Keratinocyte (primary cell): ENCODE measurements at places on chromosomes 3 and 15.

DNA sequence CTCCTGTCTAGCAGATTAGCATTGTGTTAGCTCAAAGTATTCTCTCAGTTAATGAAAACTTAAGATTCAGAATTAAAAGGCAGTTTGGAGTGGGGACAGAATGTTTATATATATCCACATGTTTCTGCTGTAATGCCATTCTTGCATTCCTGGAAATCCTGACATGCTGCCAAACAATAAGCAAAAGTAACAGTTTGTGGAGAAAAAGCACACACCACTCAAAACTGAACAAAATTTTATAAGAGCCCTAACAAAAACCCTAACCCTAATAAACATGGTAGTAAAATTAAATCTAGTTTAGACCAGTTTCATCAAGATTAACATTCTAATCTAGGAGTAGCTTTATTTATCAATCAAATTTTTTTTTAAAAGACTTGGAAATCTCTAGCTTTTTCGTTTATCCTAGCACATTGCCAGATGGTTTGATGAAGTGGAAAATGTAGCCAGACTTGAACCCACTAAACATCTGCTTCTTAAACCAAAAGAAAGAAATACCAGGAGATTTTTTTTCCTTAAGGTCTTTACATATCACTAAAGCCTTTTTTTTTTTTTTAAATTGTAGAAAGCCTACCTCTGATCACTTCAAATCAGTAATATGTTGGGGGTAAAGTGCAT, 3.7 kb downstream of the TCAIM start:
- DNase-seq, result no peak

GRCh38 chr3:142027735-142028134, 121.6 kb downstream of the TFDP2 start:
- no peak for DNase-seq

DNA sequence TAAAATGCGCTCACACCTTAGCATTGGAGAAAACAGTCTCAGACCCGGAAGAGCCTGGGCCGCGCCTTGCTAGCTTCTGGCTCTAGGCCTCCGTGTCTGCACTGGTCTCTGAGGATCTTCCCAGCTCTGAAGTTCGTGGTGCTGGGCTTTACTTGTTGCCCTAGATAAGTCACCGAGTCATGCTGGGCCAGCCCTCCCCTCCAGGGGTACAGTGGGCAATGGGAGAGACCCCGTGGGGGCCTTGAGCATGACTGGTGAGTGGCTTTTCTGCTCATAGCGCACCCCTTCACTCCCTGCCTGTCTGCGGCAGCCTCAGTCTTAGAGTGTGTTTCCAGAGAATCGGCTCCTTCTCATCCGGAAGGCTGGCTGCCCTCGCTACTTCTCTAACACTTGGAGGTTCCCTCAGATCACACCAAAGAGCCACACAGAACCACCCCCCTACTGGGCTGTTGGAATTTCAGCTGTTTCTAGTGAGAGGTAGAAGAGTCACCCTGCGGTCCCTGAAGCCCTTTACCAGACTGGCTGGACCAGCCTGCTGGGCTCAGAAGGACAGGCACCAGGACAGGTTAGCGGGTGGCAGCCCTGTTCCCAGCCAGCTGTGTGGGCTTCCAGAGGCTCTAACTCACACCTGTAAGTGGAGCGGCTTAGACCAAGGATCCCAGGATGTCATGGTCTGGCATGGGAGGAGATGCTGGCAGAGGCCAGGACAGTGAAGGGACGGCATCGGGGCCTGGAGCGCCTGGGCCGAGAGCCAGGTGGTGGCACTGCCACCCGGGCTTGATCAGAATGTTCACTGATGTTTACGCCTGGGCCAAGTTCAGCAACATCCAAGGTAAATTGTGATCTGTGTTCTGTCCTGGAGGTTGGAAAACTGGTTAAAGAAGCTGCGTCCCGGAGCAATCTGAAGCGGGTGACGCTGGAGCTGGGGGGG, 17.9 kb downstream of the ALDH1A3 start:
- DNase-seq, result no peak

- DNase-seq, result no peak
Observed at GRCh38 chr3:184801241-184801785, 10.7 kb upstream of the VPS8 start.

DNA sequence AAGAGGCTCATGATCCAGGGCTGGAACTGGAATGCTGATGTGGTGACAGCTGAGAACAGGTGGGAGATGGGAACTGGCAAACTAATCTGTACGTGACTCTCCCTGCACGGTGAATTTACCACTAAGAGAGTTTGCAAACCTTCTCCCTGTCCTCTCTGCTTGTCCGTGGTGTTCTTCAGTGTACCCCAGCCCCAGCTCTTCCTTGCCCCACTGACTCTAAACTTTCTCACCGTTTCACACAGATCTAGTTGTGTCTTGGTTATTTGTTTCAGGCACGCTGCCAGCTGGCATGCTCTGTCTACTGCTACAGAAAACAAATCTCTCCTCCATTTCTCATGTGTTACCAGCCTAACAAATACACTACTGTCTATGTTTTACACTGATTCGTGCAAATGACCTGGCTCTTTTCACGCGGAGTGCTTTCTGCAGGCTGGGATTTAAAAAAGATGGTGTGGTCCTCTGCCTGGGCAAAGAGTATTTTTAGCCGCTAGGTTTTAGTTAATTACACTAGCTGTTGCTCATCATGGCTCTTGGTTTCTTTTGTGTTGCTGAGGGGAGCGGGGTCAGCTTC, 192.7 kb upstream of the LRIG1 start:
- DNase-seq, result no peak

GRCh38 chr3:44939581-44940036, 36.4 kb downstream of the ZDHHC3 start:
- no peak for DNase-seq

- DNase-seq, result no peak
Observed at GRCh38 chr3:58243976-58244585, 6.5 kb downstream of the ABHD6 start.

DNA sequence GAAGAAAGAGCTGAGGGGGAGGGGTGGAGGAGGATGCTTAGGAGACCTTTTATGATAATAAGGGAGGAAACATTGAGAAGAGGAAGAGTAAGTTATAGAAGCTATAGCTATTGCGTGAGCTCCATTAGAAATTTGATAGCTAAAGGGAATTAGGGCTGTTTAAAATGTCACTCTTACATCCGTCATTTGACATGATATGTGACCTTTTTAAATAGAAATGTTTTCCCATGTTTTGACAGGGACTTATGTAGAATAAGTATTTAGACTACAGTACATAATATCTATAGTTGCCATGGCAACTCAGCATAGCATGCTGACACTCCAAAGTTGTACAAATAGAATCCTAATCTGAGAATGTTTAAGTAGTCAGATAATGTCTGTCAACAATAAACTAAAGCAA, 19.2 kb downstream of the RAD51 start:
- no peak for DNase-seq

GRCh38 chr3:102224171-102224570, 210.6 kb upstream of the ZPLD1 start:
- no peak for DNase-seq

GRCh38 chr3:192899540-192899982, 18.1 kb downstream of the MB21D2 start:
- no peak for DNase-seq

DNA sequence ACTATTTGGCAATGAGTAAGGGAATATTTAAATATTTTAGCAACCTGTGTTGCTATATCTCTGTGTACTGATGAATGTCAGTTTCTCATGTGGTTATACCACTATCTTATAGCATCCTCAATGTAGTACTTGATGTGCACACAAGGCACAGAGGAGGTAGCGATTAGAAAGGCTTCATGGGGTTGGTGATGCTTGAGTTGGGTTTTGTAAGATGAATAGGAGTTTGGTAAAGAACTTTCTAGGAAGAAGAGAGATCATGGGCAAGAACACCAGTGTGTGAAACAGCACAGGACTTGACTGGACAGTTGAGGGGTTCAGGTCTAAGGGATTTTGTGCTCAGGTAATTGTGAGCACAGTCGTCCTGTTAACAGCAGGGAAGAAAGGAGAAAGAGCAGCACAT, 38.1 kb downstream of the LPP start:
- DNase-seq, result no peak

DNA sequence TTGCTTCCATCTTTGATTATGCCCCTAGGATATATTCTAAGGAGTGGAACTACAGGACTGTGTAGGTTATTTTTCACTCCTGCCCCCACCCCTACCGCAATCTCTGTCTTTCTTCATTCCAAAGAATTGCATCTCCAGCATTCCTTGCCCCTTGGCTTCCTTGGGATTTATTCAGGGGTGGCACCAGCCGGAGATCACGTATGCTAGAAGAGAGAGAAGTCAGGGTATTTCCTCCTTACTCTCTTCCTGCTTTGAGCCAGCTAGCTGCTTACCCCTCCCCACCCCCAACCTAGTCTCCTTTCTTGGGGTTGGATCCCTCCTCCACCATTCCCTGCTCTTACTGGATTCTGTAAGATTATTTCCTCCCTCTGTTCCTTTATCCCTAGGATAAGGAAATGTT, 35.0 kb upstream of the DENND4A start:
- no peak for DNase-seq

- no peak for DNase-seq
Observed at GRCh38 chr15:59993950-59994401, 10.1 kb upstream of the FOXB1 start.

GRCh38 chr15:88664151-88664778, 25.4 kb downstream of the ISG20 start:
- DNase-seq, result no peak

DNA sequence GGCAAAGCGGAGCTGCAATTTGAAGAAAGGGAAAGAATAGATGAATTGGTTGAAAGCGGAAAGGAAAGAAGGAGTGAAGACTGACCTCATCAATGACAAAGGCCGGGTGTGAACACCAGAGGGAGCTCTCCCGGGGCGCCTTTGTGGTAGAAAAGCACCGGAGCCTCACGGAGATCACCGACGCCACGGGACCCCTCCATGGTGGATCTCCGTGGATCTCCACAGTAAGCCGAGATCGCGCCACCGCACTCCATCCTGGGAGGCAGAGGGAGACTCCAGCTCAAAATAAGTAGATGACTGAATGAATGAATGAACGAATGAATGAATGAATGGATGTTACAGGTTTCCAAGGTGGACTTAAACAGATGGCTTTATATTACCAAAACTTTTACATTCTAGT, 25.0 kb downstream of the GPR160 start:
- DNase-seq, result no peak

DNA sequence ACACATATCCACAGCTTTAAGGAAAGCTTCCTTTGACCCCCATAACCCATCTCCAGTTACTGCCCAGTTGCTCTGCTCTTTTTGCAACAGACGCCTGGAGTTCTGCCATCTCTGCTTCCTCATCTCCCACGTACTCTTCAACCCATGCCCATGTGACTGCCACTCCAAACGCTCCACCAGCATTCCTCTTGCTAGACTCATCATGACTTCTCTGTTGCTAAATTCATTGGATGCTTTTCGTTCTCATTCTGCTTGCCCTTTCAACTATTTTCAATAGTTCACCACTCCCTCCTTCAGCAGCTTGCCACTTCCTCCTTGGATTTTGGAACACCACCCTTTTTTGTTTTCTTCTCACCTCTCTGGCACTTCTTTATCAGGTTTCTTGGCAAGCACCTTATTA, 2.7 kb upstream of the KNSTRN start:
- peak; percentile 59 for DNase-seq

GRCh38 chr3:25973122-25973521, 183.2 kb downstream of the OXSM start:
- DNase-seq, result no peak

DNA sequence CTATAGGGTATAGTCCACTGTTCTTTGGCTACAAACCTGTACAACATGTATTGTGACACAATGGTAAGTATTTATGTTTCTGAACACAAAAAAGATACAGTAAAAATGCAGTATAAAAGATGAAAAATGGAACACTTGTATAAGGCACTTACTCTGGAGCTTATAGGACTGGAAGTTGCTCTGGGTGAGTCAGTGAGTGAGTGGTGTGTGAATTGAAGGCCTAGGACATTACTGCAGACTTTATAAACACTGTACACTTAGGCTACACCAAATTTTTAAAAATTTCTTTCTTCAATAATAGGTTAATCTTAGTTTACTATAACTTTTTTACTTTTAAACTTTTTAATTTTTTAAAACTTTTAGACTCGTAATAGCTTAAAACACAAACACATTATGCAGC, 10.5 kb upstream of the PDZRN3 start:
- no peak for DNase-seq

DNA sequence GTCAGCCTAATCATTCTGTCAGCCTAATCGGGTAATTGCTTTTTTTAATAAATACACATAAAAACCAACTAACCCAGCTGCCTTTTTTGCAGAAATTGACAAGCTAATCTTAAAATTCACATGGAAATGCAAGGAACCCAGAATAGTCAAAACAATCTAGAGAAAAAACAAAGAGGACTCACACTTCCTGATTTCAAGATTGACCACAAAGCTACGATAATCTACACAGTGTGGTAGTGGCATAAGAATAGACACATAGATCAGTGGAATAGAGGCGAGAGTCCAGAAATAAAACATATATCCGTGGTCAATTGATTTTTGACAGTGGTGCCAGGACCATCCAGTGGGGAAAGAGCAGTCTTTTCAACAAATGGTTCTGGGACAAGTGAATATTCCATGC, 2.4 kb upstream of the C3orf20 start:
- DNase-seq, result no peak
